Astrocyte (in vitro differentiated cells and primary cell): ENCODE measurements at places on chromosomes 5 and 9. TPM values are rescaled to one million over a fixed set of nuclear protein-coding genes. Genes with fewer than 3 reads are reported as not detected.

The EDIL3 gene
- 226 and 284 TPM in 2 replicates for total RNA-seq

GRCh38 chr9:117120061-117120460, 294.8 kb downstream of the ASTN2 start:
- DNase-seq = no peak

The ENTPD2 gene
- 0.14 and 0.55 TPM in 2 replicates for total RNA-seq

The S100Z gene
- not detected in 2 replicates for total RNA-seq

- no peak for DNase-seq
Measured at GRCh38 chr5:3029396-3029795, 277.9 kb upstream of the IRX2 start.

DNA sequence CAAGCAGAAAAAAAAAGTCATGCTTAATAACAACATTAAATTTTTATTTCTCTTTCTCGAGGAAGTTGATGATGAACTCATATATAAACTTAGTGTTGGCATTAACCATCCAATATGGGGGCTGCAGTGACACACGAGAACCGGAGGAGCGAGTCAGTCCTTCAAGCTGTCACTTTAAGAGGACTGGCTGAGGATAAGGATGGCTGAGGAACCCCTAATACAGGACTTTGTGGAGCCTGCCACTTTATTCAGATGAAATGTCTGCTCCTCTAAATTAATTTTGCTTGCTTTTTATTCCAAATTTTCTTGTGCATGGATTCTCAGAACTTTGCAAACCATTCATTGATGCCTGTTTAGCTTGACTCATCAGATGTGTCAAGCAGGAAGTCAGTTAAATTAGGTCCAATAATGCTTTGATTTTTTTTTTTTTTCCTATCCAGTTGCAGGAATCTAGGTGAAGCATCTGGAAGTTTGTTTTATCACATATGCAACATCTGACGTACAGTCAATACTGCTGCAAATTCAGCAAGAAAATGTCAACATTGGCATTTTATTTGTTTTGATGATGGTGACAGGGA, 144.2 kb upstream of the COL5A1 start:
- DNase-seq = no peak

GRCh38 chr5:124986667-124987066, 240.2 kb upstream of the ZNF608 start:
- DNase-seq = no peak

DNA sequence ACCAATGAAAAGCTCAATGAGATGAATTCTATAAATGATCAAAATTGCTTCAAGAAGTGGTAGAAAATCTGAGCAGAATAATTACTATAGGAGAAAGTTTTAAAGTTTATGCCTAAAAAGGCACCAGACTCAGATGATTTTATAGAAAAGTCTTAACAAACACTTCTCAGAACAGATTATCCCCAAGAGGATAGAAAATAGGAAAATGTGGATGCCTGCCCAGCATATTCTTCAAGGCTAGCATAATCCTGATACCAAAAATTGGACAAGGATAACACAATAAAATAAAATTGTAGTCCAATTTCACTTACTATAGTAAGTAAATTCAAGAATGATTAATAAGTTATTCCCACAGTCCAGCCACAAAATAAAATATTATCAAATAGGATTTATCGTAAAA, 397.0 kb downstream of the NR2F1-AS1 start:
- DNase-seq = no peak

- DNase-seq = no peak
Measured at GRCh38 chr5:676699-677076, 16.5 kb downstream of the TPPP start.
